ENCODE measurements at places on chromosomes 1 and 21. TPM values are rescaled to one million over a fixed set of nuclear protein-coding genes. Genes with fewer than 3 reads are reported as not detected.

DNA sequence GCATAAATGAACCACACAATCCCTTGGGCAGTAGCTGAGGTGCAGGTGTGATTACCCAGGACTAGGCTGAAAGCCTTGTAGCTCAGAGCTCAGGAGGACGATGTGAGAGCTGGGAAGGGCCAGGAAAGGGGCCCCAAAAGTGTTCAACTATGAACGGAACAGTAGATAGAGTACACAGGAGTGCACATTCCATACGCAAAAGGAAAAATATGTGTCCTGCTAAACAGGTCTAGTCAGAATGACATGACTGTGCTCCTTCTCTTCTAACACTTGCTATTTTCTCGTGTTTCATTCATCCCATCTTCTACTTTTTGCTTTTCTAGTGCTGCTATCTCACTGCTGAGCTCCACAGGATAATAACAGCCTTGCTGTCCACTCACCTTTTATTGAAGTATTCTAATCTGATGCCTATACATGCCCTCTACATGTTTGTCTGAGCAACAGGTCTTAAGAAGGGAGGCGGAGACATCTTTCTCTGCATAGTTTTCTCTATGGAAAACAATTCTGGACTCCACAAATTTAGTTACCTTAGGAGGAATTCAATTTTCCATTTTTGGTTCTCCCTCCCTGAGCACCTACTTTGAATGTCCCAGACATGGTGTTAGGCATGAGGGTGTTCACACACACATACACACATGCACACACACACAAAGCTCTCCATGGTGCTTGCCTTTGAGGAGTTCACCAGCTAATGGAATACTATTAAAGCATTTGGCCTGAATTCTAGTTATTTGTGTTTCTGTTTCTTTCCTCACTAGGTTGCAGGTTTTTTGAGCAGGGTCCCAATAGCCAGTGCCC, 3.4 kb downstream of the S100A10 start:
- H3K4me1 ChIP-seq = peaks cover 66% of the 10 kb centered on the region
- DNase-seq = no peak
- peak overlapping the region; percentile 92 for H3K4me3 ChIP-seq
- no peaks in the 10 kb centered on the region for H3K27me3 ChIP-seq
- peaks cover 11% of the 10 kb centered on the region for H3K36me3 ChIP-seq

DNA sequence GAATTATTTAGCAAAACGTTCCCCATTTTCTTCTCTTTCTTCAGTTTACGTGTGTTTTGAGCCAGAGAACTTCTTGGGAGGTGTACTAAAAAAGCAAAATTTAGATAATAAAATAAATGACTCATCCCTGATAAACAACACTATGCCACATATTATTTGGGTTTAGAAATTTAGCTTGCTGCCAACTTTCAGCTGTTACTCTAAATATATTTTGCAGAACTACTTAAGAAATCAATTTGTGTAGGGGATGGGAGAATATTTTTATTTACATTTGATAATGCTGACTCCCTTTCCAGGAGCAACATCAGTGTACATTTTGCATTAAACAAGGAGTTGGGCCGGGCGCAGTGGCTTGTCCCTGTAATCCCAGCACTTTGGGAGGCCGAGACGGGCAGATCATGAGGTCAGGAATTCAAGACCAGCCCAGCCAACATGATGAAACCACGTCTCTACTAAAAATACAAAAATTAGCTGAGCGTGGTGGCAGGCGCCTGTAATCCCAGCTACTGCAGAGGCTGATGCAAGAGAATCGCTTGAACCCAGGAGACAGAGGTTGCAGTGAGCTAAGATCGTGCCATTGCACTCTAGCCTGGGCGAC, 151.4 kb upstream of the ZRANB2 start:
- H3K4me3 ChIP-seq = no peak overlapping the region
- H3K4me1 ChIP-seq = peaks cover 13% of the 10 kb centered on the region
- H3K36me3 ChIP-seq = no peaks in the 10 kb centered on the region

DNA sequence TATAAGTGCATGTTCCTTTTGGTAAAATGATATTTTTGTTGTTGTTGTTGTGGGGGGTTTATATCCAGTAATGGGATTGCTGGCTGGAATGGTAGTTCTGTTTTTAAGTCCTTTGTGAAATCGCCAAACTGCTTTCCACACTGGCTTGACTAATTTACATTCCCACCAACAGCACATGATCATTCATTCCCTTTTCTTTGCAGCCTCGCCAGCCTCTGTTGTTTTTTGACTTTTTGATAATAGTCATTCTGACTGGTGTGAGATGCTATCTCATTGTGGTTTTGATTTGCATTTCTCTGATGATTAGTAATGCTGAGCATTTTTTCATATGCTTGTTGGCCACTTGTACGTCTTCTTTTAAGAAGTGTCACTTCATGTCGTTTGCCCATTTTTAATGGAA, 188.5 kb upstream of the CHRM3 start:
- peaks cover 3% of the 10 kb centered on the region for H3K4me1 ChIP-seq
- no peaks in the 10 kb centered on the region for H3K27me3 ChIP-seq
- no peak for DNase-seq

GRCh38 chr1:178931858-178932551, 61.1 kb upstream of the ANGPTL1 start:
- no peak for DNase-seq
- H3K4me1 ChIP-seq = peaks cover 47% of the 10 kb centered on the region
- no peaks in the 10 kb centered on the region for H3K27me3 ChIP-seq
- H3K4me3 ChIP-seq = no peak overlapping the region
- H3K36me3 ChIP-seq = no peaks in the 10 kb centered on the region

- DNase-seq = no peak
- H3K27ac ChIP-seq = no peak overlapping the region
- H3K4me1 ChIP-seq = no peaks in the 10 kb centered on the region
- peaks cover 9% of the 10 kb centered on the region for H3K27me3 ChIP-seq
- H3K4me3 ChIP-seq = no peak overlapping the region
- no peaks in the 10 kb centered on the region for H3K36me3 ChIP-seq
Observed at GRCh38 chr1:107076841-107077240, 20.4 kb downstream of the PRMT6 start.

NT5C1A gene
- total RNA-seq = not detected

EXO1 gene
- total RNA-seq = 9.4 TPM

- no peak overlapping the region for H3K27ac ChIP-seq
- H3K27me3 ChIP-seq = no peaks in the 10 kb centered on the region
- DNase-seq = no peak
- H3K36me3 ChIP-seq = no peaks in the 10 kb centered on the region
Observed at GRCh38 chr21:32100423-32100822, 178.4 kb downstream of the MIS18A start.

- H3K36me3 ChIP-seq = no peaks in the 10 kb centered on the region
- no peaks in the 10 kb centered on the region for H3K27me3 ChIP-seq
- H3K27ac ChIP-seq = no peak overlapping the region
- H3K4me1 ChIP-seq = peaks cover 6% of the 10 kb centered on the region
- no peak for DNase-seq
- no peak overlapping the region for H3K4me3 ChIP-seq
Observed at GRCh38 chr1:67722292-67722944, 37.4 kb downstream of the GADD45A start.

DNA sequence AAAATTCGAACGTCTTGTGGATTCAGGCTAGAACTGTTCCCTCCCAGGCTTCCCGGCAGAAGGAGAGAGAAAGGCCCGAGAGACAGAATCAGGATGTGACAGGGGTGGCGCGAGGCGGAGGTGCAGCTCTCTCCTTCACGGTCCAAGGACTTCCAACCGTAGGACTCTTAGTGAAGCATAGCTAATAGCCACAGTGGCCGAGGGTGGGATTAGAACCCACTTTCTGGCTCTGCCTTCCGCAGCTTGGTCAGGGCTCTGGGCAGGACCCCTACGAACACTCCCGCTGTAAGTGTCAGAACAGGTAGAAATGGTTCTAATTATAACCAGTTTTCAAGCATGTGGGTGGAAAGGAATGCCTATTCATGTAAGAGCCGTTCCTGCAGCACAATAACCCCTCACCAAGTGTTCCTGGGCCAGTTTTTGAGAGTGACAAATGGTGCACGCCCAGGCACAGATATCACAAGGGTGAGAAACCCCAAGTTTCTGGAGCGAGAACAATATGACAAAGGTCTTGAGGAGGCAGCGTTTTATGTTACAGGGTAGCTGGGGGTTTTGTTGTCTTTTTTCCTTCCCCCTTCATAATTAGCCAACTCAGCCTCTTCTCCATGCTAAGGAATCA, 86.4 kb downstream of the SYF2 start:
- H3K4me3 ChIP-seq = no peak overlapping the region
- H3K27me3 ChIP-seq = peaks cover 3% of the 10 kb centered on the region
- H3K4me1 ChIP-seq = no peaks in the 10 kb centered on the region
- no peaks in the 10 kb centered on the region for H3K36me3 ChIP-seq
- DNase-seq = no peak

GRCh38 chr21:28063241-28064216, 929.1 kb downstream of the LTN1 start:
- H3K27me3 ChIP-seq = no peaks in the 10 kb centered on the region
- H3K27ac ChIP-seq = no peak overlapping the region
- peaks cover 42% of the 10 kb centered on the region for H3K4me1 ChIP-seq
- peaks cover 6% of the 10 kb centered on the region for H3K36me3 ChIP-seq
- H3K4me3 ChIP-seq = no peak overlapping the region
- no peak for DNase-seq

LMX1A gene
- total RNA-seq = not detected

KIF14 gene
- total RNA-seq = 5.1 TPM

Measured in mesothelial cell of epicardium (in vitro differentiated cells).